HEK293T (cell line): ENCODE measurements at places on chromosomes 3 and 15.

GRCh38 chr15:63839722-63840121 is 6.0 kb upstream of the HERC1 start:
- no peak for DNase-seq

GRCh38 chr15:75694241-75695182 is 18.1 kb downstream of the CSPG4 start:
- DNase-seq = peak; percentile 67

DNA sequence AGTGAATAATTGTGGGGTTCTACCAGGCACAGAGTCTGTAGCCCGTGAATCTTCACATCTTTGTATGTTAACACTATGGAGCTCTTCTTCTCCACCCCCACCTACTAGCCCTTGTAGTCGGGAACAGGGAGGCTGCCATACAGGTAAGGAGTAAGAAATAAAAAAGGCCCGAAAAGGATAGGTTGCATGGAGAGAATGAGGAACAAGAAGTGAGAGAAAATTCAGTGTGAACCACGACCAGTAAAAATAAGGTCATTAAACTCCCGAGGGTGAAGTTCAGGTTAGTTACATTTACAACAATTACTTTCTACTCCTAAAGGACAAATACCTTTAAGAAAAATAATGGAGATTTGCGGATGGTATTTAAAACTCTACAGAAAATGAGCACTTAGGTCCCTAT is 53.3 kb downstream of the OSBPL10 start:
- DNase-seq = no peak

DNA sequence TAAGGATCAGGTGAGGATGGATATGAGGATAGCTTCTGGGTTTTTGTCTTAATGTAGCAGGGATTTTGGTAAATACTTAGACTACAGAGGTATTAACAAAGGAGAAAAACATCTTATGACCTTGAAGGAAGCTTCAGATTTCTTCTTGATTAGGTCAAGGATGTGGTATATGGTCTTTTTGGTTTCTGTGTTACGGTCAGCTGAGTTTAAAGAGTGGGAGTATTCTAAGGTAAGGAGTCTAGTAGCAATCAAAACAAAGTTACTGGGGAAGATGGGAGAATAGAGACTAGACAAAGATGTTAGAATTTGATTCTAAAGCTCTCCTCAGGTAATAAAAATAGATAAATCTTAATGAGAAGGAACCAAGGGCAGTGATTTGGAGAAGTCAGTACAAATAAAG is 6.2 kb downstream of the HMG20A start:
- no peak for DNase-seq

DNA sequence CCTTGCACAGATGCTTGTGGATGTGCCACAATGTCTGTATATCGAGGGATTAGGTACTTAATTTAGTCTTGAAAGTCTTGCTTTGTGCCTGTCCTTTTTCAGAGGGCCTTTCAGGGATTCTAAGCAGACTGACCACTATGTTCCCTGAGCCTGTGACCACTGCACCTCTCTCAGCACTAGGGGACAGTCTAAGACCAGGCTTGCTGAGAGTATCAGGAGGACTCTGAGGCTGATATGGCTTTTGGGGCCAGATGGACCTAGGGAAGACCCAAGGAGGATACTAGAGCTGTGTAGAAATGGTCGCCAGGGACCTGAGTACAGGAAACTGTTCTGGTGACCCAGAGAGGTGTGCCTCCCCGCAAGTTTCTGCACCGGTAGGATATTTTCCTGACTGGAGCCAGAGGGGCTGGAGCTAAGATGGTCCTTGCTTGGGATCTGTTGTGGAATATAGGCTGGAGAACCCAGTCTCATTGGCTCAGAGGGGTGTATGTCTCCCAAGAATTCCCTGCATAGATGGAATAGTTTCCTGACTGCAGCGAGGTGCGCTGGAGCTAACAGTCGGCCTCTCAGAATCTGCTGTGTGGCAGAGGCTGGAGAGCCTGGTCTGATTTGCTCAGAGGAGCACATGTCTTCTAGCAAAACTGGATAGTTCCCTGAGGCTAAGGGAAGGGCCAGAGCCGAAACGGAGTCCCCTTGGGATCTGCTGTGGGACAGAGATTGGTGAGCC is 213.2 kb upstream of the DCBLD2 start:
- DNase-seq = peak; percentile 19

DNA sequence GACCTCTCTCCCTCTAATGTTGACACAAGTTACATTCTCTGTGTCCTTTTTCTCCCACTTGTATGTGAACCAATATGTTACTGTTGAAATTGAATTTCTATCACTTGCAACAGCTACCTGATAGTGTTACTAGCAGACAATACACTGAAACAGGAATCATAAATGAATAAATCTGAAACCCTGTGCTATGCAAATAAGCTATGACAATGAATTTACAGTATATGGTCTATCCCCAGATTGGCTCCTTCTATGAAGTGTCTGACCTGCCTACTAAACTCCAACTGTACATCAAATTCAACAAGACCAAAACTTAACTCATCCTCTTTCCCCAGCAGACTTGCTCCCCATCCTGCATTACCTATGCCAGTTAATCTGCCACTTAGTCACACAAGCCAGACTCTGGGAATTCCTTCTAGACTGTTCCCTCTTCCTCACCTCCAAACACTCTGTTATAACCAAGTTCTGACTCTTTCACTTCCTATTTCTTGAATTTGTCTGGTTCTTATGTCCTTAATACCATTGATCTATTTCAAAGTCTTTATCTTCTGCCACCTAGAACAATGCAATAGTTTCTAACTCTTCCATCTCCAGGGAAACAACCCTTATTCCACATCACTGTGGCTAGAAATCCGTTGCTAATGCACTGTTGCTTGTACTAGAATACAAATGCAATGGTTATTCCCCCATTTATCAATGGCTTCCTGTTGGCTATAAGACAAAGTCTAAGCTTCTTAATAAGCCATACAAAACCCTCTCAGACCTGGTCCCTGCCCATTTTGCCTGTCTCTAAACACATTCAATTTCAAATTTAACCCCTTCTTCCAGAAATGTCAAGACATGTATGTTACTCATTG is 13.4 kb upstream of the ZNF639 start:
- no peak for DNase-seq

DNA sequence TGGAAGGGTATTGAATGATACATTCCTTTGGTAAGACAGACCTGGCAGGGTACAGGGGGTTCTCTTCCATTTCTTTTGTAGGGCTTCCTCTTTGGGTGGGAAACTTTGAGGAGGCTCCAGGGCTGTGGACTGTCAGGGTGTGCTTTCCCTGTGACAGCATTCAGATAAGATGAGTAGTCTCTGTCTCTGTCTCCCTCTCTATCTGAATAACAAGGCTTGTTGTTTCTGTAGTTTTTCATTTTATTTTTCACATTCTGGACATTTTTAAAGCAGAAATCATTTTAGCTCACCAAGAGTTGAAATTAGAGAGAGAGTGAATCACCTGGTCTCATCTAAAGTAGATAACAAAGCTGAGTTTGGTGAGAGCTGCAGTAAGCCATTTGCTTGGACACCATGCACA is 100.8 kb upstream of the TPM1 start:
- DNase-seq = no peak
